CD4-positive, alpha-beta T cell (primary cell): ENCODE measurements at places on chromosomes 5 and 9.

GRCh38 chr5:127840198-127840524 is 137.0 kb downstream of the CCDC192 start:
- DNase-seq, result no peak

DNA sequence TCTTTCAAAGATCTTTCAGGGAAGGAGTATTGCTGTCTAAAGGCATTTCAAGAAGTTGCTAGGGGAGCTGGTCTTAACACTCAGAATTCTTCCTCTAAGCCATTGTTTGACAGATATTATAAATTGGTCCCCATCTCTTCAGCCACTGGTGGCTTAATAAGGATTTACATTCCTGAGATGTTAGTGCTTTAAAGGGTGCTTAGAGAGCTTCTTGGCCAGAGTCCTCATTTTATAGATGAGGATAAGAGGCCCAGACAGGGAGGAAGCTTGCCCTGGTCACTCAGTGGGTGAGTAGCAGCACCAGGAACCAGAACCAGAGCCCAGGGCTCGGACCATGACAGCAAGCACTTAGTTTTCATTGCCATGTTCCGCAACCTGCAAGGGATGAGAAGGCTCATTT is 53.2 kb downstream of the GALNT10 start:
- DNase-seq, result no peak

DNA sequence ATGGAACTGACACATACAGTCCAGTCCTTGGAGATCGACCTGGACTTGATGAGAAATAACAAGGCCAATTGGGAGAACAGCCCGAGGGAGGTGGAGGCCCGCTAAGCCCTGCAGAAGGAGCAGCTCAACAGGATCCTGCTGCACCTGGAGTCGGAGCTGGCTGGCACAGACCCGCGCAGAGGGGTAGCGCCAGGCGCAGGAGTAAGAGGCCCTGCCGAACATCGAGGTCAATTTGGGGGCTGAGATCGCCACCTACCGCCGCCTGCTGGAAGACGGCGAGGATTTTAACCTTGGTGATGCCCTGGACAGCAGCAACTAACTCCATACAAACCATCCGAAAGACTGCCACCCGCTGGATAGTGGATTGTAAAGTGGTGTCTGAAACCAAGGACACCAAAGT is 1610.1 kb upstream of the ACO1 start:
- DNase-seq, result no peak

GRCh38 chr5:154117930-154118329 is 72.6 kb upstream of the GALNT10 start:
- DNase-seq, result no peak

- no peak for DNase-seq
Measured at GRCh38 chr5:43711496-43711895, 108.5 kb downstream of the NNT start.

DNA sequence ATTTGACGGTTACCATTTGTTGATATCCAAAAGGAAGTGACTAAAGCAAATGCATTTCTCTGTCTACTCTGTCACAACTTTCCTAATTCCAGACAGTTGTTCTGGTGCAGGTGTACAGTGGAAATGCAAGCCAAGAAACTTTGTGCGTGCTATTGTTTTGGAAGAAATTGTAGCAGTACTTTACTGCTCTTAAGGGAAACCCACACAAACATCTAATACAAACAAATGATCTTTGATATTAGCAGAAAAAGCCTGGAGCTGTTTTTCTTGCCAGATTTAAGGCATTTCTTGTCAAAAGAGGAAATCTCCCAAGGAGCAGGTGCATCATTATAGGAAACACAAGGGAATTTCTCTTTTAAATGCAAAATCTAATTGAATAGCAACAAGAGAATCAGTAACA is 2.0 kb downstream of the SNCAIP start:
- no peak for DNase-seq
